Stimulated activated CD4-positive, alpha-beta T cell treated with anti-CD3 and anti-CD28 coated beads, Interleukin-2, amount 100 ng/mL, for 48 hours (primary cell): ENCODE measurements at places on chromosomes 1 and 21.

- DNase-seq: no peak
Observed at GRCh38 chr1:82258887-82259286, 458.2 kb downstream of the ADGRL2 start.

DNA sequence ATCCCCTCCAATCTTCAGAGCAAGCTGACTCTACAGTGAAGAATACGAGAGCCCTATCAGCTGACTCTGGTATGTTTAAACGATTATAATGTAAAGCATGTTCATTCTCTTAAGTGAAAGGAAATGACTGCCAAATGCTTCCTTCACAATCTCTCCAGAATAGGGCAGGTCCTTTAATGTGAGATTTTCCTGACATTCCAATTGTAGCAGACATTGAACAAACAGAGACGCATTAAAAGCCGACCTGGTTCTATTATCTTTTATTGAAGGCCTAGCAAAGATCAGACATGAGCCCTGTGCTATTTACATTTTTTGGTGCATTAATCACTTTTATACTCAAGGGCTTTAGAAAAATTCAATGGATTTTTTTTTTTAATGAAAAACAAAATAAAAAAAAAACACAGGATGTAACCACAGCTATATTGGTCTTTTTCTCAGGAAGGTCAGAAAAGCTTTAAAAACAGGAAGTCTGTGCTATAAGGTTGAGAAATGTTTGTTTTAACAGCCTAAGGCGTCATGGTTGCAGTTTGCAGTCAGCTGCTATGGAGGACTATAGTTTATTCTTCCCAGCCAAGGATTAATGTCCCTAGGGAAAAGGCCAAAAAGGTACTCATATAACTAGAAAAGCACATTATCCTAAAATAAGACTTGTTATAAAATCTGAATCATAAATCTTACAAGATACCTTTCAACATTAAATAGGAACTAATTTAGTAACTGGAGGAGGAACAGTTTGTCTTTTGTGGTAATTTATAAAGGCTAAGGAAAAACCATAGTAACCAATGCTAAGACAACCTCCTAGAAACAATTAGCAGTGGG is 104.8 kb downstream of the RERE start:
- no peak for DNase-seq

DNA sequence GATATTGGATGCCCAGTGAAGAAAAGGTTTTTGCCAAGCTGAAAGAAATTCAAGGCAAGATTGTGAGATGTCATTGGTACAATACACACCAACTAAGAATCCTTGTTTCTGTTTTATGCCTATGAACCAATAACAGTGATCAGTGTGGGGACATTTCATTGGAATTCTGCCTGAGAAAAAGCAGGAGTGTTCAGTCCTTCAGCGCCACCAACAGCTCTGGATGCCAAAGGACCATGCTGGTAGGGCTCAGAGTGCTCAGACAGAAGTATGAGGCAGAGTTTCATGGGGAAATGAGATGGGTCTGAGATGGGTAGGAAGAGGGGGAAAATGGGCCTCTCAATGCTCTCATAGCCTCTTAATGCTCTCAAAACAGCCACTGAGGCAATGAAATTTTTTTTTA is 56.5 kb downstream of the GABPA start:
- DNase-seq: no peak

GRCh38 chr1:192104852-192105251 is 53.4 kb upstream of the RGS18 start:
- DNase-seq: no peak

DNA sequence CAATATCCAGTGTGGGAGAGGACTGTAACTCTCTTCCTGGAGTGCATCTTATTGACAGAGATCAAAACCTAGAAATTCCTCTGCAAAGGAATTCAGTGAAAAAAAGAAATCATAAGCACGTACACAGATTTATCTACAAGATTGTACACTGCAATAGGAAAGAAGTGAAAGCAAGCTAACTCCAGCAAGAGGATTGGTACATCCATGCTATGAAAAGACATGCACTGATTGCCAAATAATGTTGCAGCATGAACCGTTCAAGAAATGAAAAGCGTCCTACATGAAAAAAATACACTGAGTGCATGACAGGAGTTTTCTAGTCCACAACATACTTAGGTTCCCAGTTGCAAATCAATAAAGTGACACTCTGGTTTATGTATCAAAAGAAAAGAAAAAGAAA is 1.9 kb upstream of the MGST3 start:
- DNase-seq: no peak

DNA sequence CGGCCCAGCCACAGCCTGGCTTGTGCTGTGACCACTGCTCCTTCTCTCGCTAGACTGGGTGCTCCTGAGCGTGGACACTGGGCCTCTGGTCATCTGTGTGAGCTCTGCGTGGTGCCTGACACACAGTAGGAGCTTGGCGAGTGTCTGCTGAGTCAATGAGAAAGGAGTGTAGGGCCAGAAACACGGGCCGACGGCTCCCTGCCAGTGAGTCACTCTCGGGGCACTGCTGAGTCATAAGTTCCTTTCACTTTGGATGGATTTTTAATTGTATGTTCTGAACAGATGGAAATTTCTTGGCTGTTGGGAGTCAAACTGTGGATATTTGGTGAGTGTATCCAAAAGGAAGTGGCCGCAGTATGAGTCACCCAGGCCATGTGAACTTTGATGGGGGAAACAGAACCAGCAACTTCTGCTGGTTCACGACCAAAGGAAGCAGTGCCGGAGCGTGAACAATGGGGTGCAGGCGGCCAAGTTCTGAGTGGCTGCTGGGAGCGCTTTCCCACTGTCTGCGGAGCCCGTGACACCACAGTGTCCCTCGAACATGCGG is 41.0 kb upstream of the COL18A1 start:
- peak; percentile 13 for DNase-seq
